Activated naive CD4-positive, alpha-beta T cell (primary cell): ENCODE measurements at places on chromosomes 7 and 10.

GRCh38 chr7:138258197-138258559, 181.9 kb downstream of the AKR1D1 start:
- no peak for DNase-seq

DNA sequence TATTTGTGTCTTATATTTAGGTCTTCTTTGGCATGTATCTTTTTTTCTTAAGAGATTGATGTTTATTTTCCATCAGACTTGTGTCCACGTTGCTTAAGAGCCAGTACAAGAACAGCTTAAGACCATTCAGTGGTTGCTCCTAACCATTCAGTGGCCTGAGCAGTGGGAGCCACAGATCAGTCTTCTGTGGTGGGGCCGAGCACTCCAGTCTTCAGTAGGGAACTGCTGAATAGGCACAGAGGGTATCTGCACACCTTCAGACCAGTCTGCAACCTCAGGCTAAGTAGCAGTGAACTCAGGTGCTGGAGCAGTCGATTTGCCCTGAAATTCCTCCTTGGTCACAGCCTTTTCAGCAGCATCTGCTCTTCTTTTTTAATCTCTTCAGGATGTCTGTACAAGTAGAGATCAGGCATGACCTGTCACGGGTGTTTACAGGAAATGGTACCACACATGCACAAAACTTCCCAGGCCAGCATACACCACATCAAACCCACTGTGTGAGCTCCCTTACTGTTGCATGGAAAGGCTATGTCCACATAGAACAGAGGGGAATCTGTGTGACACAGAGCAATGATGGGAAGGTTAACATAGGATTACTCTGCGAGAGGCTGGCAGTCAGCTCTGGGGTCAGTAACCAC, 51.5 kb downstream of the FAM107B start:
- no peak for DNase-seq

DNA sequence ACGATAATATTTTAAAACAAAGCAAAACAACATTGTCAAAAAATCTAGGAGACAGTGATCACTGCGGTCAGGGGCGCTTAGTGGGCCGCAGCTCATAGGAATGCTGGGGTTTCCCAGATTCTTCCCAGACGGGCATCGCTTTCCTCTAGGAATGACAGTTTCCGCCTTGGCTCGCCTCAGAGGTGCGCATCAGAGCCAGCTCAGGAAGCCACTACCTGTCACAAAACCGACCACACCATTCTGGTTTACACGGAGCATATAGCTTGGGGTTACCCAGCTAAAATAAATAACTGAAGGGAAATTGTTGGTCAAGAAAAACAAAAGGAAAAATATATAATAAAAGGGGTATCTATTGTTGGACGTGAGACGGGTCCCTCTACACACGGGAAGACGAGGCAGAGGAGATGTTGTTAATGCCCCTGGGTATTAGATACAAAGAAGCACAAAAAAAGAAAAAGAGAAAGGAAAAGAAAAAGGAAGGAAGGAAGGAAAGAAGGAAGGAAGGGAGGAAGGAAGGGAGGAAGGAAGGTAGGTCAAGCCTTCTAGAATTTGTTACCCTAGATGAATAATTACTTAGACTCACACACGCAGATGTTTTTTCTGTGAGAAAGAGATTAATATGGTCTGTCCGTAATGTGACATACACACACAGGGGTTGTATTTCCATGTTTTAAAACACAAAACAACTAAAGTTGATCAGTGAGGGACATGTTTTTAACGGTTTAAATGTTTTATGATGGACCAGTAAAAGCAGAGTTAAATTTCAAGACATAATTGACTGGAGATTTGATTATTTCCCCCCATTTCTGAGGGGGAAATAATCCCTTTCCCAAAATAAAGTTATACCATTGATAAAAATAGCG, 292.4 kb upstream of the NFE2L3 start:
- DNase-seq, result no peak

- no peak for DNase-seq
Measured at GRCh38 chr10:21617267-21617666, 83.2 kb downstream of the MLLT10 start.

- no peak for DNase-seq
Measured at GRCh38 chr7:50352282-50352681, 47.8 kb downstream of the IKZF1 start.

- no peak for DNase-seq
Measured at GRCh38 chr10:124072541-124072940, 20.9 kb downstream of the CHST15 start.

- DNase-seq, result no peak
Measured at GRCh38 chr7:81583882-81584533, 185.8 kb downstream of the HGF start.

- DNase-seq, result no peak
Measured at GRCh38 chr10:130392031-130392430, 255.8 kb downstream of the GLRX3 start.

DNA sequence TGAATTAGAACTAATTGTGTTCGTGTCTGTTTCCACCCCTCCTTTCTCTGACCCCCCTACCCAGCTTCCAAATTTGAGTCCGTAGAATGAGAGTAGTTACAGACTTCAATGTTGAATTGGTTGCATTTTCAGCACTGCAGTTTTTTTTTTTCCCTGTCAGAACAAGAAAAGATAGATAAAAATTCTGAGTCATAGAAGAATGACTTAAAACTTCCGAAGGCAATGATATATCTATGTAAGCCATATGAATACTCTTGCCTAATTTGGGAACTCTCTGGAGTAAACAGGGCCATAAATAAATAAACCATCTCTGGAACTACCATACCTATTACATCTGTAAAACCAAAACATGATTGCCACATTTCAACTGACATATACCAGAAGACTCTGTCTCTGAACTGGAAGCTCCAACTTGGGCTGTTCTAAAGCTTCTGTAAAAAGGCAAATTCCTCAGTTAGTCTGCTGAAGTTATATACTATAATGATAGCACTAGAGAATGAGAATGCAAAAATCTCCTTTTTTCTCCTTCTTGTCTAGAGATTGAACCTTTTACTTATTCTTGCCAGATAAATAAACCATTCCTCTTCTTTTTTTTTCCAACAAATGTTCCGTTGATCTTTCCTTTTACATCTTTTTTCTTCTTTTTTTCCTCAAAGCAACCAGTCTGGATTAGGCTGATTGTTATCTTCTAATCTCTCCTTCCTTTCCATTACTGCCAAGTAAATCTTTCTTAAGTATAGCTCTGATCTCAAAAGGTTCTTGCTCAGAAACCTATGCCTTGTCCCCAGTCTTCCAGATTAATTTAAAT, 23.5 kb downstream of the VCL start:
- no peak for DNase-seq

GRCh38 chr7:151207315-151207714, 3.0 kb downstream of the H2BK1 start:
- no peak for DNase-seq

DNA sequence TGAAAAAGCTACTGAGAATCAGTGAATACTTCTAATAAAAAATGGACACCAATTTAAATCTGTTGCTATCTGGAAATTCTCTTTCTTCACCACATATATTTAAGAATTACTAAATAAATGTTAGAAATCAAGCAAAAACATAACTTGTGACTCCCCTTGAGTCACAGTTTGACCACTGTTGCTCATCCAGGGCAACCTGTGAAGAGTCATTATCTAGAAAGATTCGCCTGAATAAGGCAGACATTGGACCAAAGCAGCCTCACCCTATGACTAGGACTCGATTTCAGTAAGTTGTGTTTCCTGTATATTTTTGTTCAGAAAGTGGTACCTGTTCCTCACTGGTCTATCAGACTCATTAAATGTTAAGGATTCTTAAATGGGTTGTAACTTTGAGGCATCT, 572.4 kb downstream of the ATRNL1 start:
- DNase-seq, result no peak

- DNase-seq, result no peak
Measured at GRCh38 chr7:69217516-69218350, 380.5 kb upstream of the AUTS2 start.

DNA sequence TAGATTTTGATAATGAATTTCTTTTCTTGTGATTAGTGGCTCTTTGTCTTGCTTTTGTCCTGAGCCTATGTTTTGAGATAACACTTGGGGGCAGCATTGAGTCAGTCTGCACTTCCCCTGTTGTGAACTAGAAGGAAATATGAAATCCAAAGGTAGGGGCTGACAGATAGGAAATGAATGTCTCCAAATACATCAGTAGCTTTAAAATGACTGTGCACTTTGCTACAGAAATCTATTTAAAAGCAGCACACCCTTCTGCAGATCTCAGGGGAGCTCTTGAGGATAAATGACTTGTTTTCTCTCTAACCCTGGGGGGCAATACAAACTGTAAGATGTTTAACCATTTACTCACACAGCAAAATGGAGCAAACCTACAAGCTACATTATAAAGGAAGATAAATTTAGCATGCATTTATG, 176.0 kb upstream of the MYO3A start:
- no peak for DNase-seq

GRCh38 chr10:121658611-121659010, 60.4 kb upstream of the FGFR2 start:
- no peak for DNase-seq

DNA sequence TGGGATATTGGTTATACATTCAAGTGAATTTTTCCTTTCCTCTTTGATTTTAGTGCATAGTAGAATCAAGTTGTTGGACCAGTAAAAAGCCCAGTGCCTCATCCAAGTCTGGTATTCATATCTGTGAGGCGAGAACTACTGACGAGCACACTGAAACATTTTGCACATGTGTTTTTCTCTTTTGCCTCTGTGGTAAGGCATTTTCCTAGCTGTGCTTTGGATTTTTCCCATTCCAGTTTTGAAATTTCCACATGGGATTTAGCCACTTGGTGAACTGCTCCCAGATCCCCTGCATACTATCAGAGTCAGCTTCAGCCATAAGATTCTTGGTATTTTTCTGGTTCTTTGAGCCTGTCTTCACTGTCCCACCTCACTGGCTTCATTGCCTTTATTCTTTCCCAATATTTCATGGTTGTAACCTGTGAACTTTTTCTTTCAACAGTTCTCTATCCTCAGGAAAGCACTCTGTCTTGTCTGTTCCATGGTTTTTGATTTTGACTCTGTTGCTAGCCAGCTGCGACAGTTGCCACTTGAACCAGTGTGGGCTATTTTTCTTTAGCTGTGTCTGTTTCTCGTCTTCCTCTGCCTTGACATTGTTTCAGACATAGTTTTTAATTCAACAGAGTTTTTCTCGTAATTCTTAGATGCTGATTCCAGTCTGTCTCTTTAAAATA, 239.0 kb downstream of the REEP3 start:
- no peak for DNase-seq

DNA sequence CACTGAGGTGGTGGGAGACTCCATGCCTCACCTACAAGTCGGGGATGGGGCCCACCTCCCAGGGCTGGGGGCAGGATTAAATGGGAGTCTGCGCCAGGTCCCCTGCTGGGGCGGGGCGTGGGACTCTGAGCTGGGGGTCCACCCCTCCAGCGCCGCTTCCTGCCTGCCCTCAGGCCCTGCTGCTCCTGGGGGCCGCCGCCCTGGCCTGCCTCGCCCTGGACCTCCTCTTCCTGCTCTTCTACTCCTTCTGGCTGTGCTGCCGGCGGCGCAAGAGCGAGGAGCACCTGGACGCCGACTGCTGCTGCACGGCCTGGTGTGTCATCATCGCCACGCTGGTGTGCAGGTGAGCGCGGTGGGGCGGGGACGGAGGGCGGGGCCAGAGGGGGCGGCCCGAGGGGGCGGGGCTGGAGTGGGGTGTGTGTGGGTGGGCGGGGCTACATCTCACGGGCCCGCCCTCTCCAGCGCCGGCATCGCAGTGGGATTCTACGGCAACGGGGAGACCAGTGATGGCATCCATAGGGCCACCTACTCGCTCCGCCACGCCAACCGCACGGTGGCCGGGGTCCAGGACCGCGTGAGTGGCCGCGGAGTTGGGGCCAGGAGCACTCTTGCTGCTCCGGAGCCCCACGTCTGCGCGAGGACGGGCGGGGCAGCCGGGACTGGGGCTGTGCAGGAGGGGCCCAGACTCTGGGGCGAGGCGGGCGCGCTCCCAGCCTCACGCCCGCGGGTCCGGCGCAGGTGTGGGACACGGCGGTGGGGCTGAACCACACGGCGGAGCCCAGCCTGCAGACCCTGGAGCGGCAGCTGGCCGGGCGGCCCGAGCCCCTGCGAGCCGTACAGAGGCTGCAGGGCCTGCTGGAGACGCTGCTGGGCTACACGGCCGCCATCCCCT, 15.1 kb downstream of the TTYH3 start:
- no peak for DNase-seq

- DNase-seq, result no peak
Measured at GRCh38 chr7:105693576-105693975, 112.3 kb upstream of the EFCAB10 start.

DNA sequence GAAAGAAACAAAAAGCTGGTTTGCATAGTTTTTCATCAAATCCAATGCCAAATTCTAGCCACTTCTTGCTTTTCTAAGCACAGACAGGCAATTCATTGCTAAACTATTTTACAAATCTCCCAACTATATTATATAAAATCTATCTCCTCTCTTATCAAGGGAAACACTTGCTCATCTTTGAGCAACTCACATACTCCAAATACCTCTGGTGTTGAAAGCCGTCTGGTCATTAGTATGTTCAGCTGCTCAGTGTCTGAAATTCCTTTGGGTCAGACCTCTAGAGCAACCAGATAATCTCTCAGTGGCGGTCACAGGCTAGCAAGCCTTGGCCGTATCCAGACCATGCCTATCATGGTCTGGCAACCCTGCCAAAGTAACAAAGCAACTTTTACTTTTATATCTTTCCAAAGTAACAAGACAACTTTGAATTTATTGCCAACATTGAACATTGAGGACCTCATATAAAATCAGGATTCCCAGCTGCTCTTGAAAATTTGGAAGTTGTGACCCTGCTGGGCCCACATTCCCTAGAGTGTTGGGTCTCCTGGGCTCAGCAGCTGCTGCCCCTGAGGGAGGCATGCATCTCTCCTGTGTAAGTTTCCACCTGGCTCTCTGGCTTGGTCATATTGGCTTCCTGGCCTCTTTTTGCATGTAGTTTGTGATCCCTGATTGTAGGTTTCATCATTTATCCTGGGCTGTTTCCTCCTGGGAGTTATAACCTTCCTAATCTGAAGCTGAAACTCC, 56.8 kb upstream of the LANCL2 start:
- no peak for DNase-seq

GRCh38 chr10:77190291-77190690, 447.3 kb downstream of the KCNMA1 start:
- DNase-seq, result no peak

DNA sequence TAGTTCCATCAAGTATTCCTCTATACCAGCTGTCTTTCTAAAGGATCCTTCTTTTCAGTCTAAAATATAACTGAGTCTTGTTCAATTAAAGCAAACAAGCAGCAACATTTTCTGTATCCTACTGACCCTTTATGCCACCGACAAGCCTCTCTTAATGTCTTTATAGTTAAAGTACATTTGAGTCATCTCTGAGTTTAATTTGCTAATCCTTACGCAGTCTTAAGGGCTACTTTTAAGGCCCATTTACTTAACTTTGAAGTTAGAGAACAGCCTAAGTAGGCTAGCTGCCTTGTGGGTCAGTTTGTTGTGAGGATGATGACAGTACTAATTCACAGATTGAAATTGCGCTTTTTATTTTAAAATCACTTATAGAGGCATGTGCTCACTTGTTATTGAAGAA, 265.5 kb upstream of the FERD3L start:
- DNase-seq, result no peak
